ENCODE measurements at places on chromosomes 7 and 10.
A peak's percentile ranks its signal among the peaks of the same experiment; 100 is the strongest.

DNA sequence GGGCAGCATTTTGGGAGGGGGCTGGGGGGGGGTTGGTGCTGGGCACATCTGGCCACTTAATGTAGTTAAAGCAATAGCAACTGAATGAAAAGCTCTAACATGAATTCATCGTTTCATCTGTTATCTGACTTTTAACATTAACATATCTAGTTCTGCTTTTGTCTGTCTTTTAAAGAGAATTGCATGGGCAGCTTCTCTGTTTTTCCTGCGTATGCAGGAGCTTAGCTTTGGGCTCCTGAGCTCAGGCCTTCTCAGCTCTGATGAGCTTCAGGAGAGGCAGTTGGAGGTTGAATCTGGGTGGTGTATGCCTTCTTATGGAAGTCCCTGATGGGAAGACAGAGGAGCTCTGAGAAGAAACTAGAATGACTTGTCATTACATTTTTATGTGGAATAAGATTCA lies 58.4 kb downstream of the DNAJB6 start:
- DNase-seq, result no peak

- no peak for DNase-seq
Observed at GRCh38 chr7:37346761-37347160, 101.9 kb downstream of the ELMO1 start.

GRCh38 chr10:122096705-122097104 lies 107.7 kb downstream of the TACC2 start:
- DNase-seq, result no peak

DNA sequence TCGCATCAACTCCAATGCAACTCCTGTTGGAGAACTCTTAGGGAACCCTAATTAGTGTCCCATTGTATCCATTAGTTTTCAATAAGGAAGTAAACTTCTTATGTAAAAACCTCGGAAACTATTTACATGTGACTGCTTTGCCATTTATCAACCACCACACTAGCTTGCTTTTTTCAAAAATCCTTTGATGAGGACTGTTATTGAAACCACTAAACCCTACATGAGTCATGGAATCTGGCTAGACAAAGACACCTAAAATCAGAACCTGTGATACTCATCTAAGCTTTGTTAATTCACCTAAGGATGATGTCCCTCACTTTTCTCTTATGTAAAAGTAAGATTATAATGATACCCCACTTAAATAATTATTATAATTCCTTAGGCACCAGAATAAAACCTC lies 414.1 kb upstream of the ETV1 start:
- no peak for DNase-seq

DNA sequence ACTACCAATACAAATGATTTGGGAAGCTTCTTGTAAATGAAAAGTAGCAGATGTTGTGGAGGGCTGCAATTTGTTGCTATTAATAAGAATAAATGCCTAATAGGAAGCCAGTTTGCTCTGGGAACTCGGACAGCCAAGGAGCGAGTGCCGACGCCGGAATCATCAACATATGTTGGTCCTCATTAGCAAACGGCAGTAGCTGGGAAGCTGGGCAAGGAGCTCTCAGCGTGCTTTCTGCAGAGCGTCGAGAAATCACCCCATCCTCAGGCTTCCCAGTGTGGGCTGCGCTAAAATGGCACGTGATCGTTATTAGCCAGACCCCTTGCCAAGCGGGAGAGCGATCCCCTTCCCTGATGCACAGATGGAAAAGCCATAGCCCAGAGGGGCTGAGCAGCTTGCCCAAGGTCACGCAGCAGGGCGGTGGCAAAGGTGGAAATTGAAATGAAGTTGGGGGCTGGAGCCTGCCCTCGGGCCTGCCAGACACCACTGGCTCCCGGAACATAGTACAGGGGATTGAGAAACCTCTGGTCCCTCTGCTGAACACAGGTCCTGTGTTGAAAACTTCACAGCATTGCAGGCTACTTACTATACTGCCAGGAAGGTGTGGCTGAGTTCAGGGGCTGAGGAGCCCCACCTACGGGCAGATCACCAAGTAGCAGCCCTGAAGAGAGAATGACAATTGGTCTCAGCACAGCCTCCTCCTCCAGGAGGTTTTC lies 326.9 kb downstream of the PLXNA4 start:
- no peak for DNase-seq

GRCh38 chr7:107907790-107908189 lies 16.8 kb downstream of the DLD start:
- DNase-seq, result no peak

DNA sequence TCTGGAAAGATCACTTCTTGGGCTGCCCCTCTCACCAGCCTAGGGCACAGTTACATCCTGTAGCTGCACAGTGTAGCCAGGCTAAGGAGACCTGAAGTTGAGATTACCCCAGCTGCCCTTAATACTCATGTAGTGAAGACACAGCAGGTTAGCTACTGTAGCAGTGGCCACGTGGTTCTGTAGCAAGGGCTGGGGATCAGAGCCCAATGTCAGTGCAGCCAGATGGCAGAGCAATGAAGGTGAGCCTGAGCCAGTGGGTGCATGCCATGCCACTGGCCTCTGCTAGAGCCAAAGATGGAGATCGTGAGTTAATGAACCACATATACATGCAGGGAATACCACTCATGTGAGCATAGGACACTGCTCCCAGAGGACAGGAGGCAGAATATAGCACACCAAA lies 15.5 kb downstream of the AMPH start:
- DNase-seq, result no peak

- DNase-seq, result no peak
Observed at GRCh38 chr10:89051593-89051992, 61.0 kb downstream of the FAS start.

DNA sequence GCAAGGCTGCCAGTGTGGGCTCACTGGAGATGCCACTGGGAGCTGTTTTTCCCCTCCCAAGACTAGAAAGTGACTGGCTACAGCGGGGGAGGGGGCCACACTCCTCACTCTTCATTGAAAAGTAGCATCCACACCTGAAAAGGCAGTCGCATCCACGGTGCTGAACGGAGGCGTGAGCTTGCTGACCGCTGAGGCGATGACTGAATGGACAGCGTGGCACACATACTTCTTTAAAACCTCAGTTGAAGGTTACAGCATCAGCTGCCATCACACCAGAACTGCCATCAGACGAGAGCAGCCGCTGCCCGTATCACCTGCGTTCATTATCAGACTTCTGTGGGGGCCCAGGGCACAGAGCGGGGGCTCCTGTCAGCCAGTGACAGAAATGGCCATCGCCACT lies 327.2 kb downstream of the DNAJB6 start:
- no peak for DNase-seq

DNA sequence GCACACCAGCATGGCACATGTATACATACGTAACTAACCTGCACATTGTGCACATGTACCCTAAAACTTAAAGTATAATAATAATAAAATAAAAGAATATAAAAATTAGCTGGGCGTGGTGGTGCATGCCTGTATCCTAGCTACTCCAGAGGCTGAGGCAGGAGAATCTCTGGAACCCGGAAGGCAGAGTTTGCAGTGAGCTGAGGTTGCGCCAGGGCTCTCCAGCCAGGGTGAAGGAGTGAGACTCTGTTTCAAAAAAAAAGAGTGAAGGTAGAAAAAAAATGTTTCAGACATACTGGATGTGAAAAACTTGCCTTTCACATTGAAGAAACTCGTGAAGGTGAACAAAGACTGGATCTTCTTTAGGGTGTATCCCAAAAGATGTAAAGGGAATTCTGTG lies 26.7 kb downstream of the TSPAN14 start:
- no peak for DNase-seq

DNA sequence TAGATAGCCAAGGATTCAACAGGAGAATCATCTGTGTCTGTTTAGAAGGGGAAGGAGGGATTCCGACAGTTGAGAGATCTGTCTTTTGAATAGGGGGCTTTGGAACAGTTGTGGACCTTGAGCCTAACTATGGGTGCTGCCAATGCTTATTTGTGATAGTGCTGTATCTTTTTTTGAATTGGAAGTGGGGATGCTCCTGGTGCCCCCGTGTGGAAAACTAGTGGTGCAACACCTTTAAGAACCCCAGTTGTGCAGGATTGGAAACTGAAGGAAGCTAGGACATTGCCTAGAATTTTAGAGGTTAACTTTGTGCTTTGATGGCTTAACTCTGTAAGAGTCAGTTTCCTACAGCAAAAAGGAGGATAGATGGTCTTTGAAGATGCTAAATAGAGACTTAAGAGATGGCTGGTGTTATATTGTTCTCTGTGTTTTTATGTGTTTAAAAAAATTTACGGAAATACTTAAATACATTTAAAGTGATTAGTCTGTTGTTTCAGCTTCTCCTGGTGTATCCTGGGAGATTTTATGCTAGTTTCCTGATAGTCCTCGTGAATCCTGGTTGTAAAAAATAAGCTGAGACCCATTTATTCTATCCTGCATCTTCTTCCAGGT lies 69.3 kb downstream of the AP3M1 start:
- peak; percentile 30 for DNase-seq

- no peak for DNase-seq
Observed at GRCh38 chr7:135645296-135645904, 16.9 kb upstream of the STMP1 start.

GRCh38 chr7:26721450-26721849 lies 142.9 kb downstream of the SKAP2 start:
- no peak for DNase-seq

DNA sequence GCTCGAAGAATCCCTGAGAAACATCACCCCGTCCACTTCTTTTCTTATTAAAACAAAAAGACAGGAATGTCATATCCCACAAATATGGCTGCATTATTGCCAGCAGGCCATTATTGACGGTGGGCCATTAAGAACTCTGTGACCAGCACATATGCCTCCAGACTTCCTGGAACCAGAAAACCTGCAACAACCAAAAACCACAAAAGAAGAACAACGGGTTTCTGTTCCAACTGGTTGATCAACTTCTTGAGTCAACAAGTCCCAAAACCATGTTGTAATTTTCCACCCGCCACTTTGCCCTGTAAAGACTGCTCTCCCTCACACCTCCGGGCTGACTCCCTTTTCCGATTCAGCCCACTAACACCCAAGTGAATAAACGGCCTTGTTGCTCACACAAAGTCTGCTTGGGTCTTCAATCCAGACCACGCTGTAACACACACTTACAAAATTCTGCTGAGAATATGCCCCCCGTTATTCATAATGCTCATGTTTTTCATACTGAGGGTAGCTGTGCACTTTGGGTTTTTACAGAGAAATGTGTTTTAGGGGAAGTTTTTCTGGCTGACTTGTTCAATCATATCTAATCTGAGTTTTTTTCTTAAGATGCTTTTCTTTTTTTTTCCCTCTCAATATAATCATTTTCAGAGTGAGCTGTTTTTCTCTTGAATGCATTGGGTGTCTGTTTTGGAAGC lies 20.7 kb downstream of the ZNF107 start:
- no peak for DNase-seq

DNA sequence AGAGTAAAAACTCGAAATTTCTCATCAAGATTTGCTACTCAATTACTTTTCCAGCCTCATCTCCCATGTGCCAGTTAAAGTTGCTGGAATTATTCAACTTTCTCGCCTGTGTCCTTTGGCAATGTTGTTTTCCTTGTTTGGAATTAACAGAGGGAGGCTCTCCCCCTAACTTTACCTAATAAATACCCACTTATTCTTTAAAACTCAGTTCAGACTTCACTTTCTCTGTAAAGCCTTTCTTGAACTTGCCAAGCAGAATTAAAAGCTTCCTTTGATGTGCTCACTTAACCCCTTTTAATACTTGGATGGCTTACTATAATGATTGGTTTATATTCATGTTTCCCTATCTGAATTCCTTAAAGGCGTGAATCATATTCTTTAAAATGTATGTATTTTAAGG lies 104.1 kb downstream of the MKLN1 start:
- DNase-seq, result no peak

- DNase-seq, result no peak
Observed at GRCh38 chr7:41873741-41874140, 170.9 kb upstream of the INHBA start.

- no peak for DNase-seq
Observed at GRCh38 chr10:72736176-72736827, 44.4 kb downstream of the MCU start.

GRCh38 chr7:53111031-53111430 lies 75.6 kb downstream of the POM121L12 start:
- no peak for DNase-seq

GRCh38 chr7:15042285-15043065 lies 139.9 kb upstream of the DGKB start:
- no peak for DNase-seq

- DNase-seq, result no peak
Observed at GRCh38 chr10:130215151-130215930, 79.2 kb downstream of the GLRX3 start.

DNA sequence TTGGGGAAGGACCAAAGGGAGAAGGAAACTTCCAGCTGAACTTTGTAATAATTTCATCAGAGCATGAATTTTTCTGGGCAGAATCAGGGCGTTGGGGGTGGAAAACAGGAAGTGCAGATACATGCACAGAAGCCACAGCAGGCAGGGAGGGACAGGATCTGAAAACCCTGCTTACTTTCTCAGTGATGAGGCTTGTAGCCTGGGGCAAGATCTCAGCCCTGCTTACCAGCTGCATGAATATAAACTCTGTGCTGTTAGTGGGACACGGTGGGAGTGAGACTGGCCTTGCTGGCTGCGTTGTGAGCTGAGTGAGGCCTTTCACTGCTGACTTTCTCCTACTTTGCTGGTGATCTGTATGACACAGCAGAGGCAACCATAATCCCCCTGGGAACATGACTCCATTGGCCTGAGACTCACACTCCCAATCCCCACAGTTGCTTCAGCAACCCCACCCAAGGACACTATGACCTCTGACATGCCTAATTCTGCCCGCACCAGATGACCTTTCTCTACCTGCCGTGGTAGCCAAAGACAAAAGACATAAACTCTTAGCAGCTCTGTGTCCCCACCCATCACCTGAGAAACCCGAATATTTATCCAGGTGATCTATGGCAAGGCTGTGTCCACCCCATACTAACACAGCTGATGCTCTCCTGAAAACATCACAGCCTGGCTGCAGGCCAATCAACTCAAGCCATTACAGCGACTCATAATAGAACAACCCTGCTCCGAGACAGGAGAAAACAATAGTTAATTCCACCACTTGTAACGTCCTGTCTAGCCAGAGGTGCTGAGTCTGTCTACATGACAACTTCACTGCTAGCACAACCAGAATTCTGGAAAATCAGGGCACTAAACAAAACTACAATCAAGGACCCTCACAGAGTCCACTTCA lies 190.7 kb upstream of the CHRM2 start:
- DNase-seq, result no peak

GRCh38 chr10:132498562-132499366 lies 38.8 kb upstream of the INPP5A start:
- DNase-seq, result no peak

- no peak for DNase-seq
Observed at GRCh38 chr7:123998921-123999320, 33.9 kb downstream of the TMEM229A start.

- no peak for DNase-seq
Observed at GRCh38 chr10:119777686-119778085, 51.8 kb downstream of the INPP5F start.

DNA sequence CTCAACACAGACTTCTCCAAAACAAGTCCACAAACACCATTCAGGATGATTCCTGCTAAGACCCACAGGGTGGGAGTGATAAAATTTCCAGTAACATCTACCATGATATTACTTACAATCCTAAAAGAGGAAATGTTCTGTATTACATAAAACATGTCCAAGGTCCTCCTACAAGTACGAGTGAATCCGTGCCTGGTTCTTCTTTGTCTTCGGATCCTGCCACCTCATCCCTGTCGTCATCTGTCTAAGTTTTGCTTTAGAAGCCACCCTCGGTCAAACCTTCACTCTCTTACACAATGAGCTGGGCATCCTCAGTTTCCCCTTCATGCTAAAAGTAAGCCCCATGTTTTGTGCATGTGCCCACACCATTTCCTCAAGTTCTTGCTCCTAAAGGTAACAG lies 279.0 kb downstream of the KCNMA1 start:
- no peak for DNase-seq
